Fibroblast of lung (primary cell): ENCODE measurements at places on chromosomes 1 and 21. TPM values are rescaled to one million over a fixed set of nuclear protein-coding genes. Genes with fewer than 3 reads are reported as not detected.

The CD53 gene
- total RNA-seq: under 0.01 TPM in 1 of 2 replicates, not detected in the other

The HTR1D gene
- total RNA-seq: not detected in 2 replicates

The ASCL5 gene
- under 0.01 TPM in 1 of 2 replicates, not detected in the other for total RNA-seq

The PTGS2 gene
- total RNA-seq: 1.3 and 3.3 TPM in 2 replicates

The OR2AK2 gene
- not detected in 2 replicates for total RNA-seq

The DTL gene
- 0.26 and 2.8 TPM in 2 replicates for total RNA-seq

The KCNE2 gene
- 0.17 TPM in 1 of 2 replicates, not detected in the other for total RNA-seq

The LCE1E gene
- total RNA-seq: not detected in 2 replicates

The TDRD10 gene
- under 0.01 TPM in 1 of 2 replicates, not detected in the other for total RNA-seq

The RGSL1 gene
- not detected in 2 replicates for total RNA-seq

The MPL gene
- not detected in 2 replicates for total RNA-seq

The AKR7A3 gene
- total RNA-seq: 0.33 and 0.51 TPM in 2 replicates

The ADORA1 gene
- 1.5 and 10.8 TPM in 2 replicates for total RNA-seq

The CD164L2 gene
- total RNA-seq: not detected in 2 replicates

The TMEM269 gene
- total RNA-seq: 0.17 TPM in 1 of 2 replicates, not detected in the other

The OR2T11 gene
- not detected in 2 replicates for total RNA-seq

The SCCPDH gene
- 43.7 and 58.0 TPM in 2 replicates for total RNA-seq

The FBXO2 gene
- 2.3 and 2.6 TPM in 2 replicates for total RNA-seq

The MTARC1 gene
- 9.6 and 9.8 TPM in 2 replicates for total RNA-seq

The RGS4 gene
- total RNA-seq: 36.5 and 63.3 TPM in 2 replicates

The CYYR1 gene
- 0.17 and 0.26 TPM in 2 replicates for total RNA-seq

The LPAR3 gene
- total RNA-seq: 3.3 and 7.6 TPM in 2 replicates

The MARK1 gene
- total RNA-seq: 0.99 and 2.1 TPM in 2 replicates

The POGZ gene
- total RNA-seq: 12.3 and 21.6 TPM in 2 replicates

The NEXN gene
- total RNA-seq: 16.2 and 24.4 TPM in 2 replicates

The NGF gene
- 4.0 and 8.5 TPM in 2 replicates for total RNA-seq

The SH2D5 gene
- 2.3 and 5.0 TPM in 2 replicates for total RNA-seq

The INSRR gene
- total RNA-seq: not detected in 2 replicates

The SHISA4 gene
- total RNA-seq: 15.4 and 27.1 TPM in 2 replicates

The TAF13 gene
- 59.1 and 66.6 TPM in 2 replicates for total RNA-seq

The DPT gene
- 4.1 and 13.6 TPM in 2 replicates for total RNA-seq

The NBPF4 gene
- not detected in 2 replicates for total RNA-seq

The LEFTY2 gene
- total RNA-seq: under 0.01 TPM in 1 of 2 replicates, not detected in the other

The KRTAP7-1 gene
- not detected in 2 replicates for total RNA-seq

The TFF2 gene
- not detected in 2 replicates for total RNA-seq

The KLF18 gene
- not detected in 2 replicates for total RNA-seq

The GPR25 gene
- not detected in 2 replicates for total RNA-seq

The NUF2 gene
- total RNA-seq: 0.51 and 4.6 TPM in 2 replicates

The ZNF697 gene
- 22.3 and 23.0 TPM in 2 replicates for total RNA-seq

The HSF2BP gene
- total RNA-seq: 1.2 and 1.8 TPM in 2 replicates

The SV2A gene
- 17.5 and 39.6 TPM in 2 replicates for total RNA-seq

The GJC2 gene
- 6.7 and 13.4 TPM in 2 replicates for total RNA-seq
